ENCODE measurements at places on chromosomes 6 and 20. TPM values are rescaled to one million over a fixed set of nuclear protein-coding genes. Genes with fewer than 3 reads are reported as not detected.

Gene KCNK15
- total RNA-seq, result 1.6 TPM

Gene RALY
- total RNA-seq, result 50.0 TPM

Gene NNAT
- total RNA-seq, result 1.2 TPM

Gene GABRR1
- not detected for total RNA-seq

Gene LY86
- total RNA-seq, result not detected

Gene ZC3H12D
- total RNA-seq, result 0.37 TPM

Gene C4A
- 2.3 TPM for total RNA-seq

Gene SIGLEC1
- not detected for total RNA-seq

Gene PRSS35
- total RNA-seq, result 3.2 TPM

All from uterine smooth muscle cell (primary cell).